ENCODE measurements at places on chromosomes 11 and 22.

DNA sequence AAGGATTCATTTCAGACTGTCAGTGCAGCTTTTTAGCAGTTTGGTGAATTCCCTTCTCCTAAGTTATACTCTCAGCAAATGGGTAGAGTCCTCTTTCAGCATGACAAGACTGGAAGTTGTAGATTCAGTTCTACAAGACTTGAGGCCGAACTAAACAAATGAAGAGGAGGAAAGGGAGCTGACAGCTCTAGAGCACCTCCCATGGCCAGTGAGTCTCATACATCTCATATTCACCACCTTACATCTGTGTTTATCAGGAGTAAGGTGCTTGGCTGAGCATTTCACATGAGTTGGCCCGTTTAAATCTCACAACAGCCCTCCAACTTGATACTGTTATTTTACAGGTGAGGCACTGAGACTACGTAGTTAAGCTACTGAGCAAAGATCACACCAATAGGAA lies 30.4 kb downstream of the SEZ6L start:
- no peak for DNase-seq

DNA sequence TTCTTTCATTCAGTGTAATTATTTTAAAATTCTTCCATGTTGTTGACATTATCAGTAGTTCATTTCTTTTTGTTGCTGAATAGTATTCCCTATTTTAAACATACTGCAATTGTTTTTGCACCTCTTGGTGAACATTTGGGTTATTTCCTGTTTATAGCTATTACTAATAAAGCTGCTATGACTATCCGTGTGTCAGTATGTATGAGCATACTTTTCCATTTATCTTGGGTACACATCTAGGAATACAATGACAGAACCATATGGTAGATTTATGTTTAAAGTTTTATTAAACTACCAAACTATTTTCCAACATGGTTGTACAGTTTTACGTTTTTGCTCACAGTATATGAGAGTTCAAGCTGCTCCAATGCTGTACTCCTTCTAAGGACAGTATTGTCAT lies 22.0 kb upstream of the FIBIN start:
- DNase-seq, result no peak

DNA sequence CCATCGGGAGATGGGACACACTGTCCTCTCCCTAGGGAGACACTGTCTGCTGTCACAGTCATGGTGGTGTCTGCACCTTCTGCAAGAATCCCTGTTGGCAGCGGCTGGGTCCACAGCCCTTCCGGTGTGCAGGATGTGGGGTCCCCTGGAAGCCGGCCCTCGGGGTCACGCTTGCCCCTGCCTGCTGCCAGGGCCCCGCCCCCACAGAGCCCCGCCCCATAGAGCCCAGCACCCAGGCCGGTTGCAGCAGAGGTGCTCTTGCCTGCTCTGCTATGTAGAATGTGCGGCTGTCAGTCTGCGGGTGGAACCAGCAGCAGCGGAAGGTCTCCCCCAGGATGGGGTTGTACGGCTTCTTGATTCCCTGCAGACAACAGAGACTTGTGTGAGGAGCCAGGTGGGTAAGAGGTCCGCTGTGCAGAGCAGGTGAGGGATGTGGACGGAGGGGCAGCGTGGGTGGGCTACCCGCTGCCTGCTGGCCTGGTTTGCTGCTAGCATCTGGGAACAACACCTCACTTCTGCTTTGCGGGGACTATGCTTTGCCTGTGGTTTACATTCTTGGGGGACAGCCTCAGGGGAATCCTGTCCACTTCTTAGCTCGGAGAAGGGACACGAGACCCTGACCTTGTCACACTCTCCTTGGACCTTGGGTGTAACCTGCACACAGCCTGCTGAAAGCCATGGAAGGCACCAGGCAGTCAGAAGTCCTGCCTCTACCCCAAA lies 44.9 kb upstream of the CARS1 start:
- no peak for DNase-seq

- no peak for DNase-seq
Observed at GRCh38 chr11:131561972-131562371, 191.6 kb downstream of the NTM start.

DNA sequence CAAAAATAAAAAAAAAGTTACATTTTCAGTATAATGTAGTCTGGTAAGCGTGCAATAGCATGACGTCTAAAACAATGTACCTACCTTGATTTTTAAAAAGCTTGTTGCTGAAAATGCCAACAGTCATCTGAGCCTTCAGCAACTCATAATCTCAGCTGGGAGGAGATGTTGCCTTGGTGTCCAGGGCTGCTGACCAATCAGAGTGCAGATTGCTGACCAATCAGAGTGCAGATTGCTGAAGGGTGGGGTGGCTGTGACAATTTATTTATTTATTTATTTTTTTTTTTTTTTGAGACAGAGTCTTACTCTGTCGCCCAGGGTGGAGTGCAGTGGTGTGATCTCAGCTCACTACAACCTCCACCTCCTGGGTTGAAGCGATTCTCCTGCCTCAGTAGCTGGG lies 17.8 kb downstream of the ZBED4 start:
- DNase-seq, result no peak

GRCh38 chr11:31433851-31434250 lies 64.2 kb downstream of the DNAJC24 start:
- no peak for DNase-seq

DNA sequence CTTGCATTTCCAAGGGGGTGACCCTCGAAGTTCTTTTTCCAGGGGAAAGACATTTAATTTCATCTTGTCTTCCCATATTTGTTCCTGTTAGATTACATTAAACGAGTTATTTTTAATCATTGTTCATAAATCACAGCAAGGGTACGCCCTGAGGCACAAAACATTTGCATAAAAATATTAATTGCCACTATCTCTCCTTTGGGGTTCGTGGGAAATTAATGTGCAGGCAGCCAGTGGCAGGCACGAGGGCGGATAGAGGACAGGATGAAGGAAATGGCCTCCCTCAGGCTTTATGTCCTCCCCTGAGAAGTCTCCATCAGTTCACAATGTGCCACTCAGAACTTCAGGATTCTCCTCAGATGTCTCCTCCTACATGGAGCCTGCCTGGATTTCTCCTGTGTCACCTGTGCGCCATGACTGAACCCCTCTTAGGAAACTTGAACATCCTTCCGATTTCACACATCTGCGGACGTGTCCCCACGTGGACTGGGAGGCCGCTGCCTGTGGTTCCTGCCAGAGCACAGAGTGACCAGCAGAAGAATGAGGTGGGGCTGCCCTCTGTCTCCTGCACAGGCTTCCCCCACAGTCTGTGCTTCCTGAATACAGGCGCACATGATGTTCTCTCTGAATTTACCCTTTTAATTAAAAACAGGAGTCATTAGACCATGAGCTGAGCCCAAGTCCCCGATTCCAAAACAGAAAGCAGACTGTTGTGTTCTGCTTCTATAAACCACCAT lies 1085.9 kb downstream of the TBC1D22A start:
- DNase-seq, result no peak

- DNase-seq, result no peak
Observed at GRCh38 chr22:20174785-20175596, 24.1 kb upstream of the CCDC188 start.

DNA sequence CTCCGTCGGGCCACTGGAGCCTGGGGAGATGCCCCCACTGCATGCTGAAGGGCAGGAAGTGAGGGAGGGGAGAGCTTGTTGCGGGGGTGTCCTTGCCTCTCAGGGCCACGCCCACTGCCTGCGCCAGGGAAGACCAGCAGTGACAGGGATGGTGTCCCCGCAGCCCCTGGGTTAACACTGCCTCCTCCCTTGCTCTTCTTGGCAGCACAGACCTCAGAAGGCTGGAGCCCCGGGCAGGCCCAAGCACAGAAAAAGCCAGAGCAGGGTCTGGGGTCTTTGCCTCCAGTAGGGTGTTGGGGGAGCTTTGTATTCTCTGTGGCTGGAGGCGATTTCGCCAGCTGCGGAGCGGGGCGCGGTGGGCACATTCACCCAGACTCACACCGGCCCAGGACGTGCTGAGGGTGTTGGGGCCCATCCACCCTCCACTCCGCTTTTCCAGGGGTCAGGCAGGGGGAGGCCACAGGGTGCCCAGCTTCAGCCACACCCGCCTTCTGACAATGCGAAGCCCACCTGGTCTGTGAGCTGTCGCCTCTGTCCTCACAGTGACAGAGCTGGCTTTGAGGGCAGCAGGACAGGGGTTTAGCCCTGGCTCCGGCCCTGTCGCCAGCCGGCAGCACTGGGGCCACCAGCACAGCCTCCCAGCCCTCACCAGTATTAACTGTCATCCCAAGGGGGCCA lies 83.7 kb downstream of the CDKN1C start:
- DNase-seq, result no peak

GRCh38 chr11:122240638-122241037 lies 124.6 kb upstream of the BLID start:
- DNase-seq, result no peak

GRCh38 chr22:22717664-22718063 lies 73.2 kb downstream of the GGTLC2 start:
- no peak for DNase-seq

DNA sequence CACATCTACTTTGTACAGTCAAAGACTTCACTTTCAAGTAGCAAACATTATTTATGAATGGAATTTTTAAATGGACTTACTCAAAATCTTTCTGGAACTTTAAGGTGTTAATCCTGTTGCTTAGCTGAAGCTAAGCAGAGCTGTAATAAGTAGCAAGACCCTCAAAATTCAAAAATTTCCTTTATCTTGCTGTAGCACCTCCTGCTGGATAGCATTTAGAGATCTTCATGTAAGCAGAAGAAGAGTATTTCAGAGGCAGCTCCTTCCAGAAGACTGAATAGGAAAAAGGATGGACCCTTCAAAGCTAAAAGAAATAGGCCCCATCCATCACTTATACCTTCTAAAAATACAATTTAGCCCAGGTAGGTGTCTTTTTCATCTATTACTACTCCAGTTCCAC lies 3.4 kb downstream of the PHF21A start:
- DNase-seq, result no peak

GRCh38 chr11:109326781-109327180 lies 95.2 kb upstream of the C11orf87 start:
- no peak for DNase-seq

GRCh38 chr11:43282607-43283440 lies 29.0 kb upstream of the API5 start:
- no peak for DNase-seq

- no peak for DNase-seq
Observed at GRCh38 chr11:324156-324555, 3.5 kb upstream of the IFITM3 start.

GRCh38 chr11:113419454-113420003 lies 31.9 kb downstream of the ANKK1 start:
- DNase-seq, result no peak

DNA sequence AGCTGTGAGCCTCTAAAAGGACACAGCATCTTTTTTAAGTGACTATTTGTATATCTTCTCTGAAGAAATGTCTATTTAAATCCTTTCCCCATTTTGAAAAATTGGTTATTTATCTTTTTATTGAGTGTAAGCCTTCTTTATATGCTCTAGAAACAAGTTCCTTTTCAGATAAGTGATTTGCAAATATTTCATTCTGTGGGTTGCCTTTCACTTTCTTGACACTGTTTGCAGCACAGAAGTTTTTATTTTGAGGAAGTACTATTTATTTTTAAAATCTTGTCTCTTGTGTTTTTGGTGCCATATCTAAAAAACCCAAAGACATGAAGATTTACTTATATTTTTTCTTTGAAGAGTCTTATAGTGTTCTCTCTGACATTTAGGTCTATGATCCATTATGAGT lies 40.1 kb upstream of the LYVE1 start:
- DNase-seq, result no peak

DNA sequence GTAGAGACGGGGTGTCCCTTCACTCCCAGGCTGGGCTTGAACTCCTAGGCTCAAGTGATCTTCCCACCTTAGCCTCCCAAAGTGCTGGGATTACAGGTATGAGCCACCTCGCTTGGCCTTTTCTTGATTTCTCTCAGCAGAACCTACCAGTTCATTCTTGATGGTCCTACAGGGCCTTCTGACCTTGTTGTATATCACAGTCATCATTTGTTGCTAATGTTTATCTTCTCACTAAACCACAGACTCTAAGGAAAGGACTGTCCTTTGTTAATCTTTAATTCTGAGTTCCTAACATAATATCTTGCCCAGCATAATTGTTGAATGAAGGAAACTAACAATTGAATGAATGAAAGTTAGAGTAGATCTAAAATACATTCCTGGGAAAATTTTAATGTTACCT lies 22.0 kb upstream of the ZC3H12C start:
- no peak for DNase-seq

GRCh38 chr11:66920978-66921784 lies 37.0 kb downstream of the PC start:
- DNase-seq, result no peak

DNA sequence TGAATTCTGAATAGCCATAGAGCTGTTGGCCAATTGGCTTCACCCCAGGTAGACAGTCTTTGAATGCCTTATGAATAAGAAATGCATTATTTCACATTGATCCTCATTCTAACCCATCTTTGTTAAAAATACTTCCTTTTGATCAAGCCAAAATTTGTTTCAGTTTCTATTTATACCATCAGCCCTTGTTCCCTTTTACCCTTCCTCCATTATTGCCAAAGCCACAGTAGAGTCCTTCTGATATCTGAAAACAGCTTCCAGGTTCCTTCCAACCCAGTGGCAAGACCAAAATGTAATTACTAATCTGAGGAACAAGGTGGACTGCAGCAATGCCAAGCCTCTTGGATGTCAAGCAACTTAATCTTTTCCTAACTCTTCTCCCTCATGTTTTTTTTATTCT lies 458.8 kb downstream of the BUD13 start:
- DNase-seq, result no peak

GRCh38 chr22:25109878-25110595 lies 89.6 kb upstream of the CRYBB3 start:
- no peak for DNase-seq

All from stimulated activated CD4-positive, alpha-beta T cell treated with anti-CD3 and anti-CD28 coated beads, Interleukin-1b, Interleukin-23, amount 100 ng/mL, for 1 hour (primary cell).